ENCODE measurements at places on chromosomes 7 and 10.

DNA sequence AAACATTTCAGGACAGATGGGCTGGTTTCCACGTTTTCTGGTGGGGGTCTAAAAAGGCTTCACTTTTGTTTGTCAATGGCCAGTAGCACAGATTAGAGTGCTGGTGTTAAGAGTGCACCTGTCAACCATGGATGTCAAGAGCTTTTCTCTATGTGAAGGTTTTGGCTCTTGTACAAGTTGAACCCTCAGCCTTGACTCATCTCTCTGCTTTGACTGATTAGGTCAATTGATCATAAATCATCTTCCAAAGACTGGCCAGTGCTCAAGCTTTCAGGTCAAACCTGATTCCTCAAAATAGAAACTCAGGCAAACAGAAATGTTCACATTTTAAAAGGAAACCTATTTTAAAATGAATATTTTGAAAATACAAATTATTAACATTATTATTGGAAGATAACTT is 59.6 kb upstream of the SP4 start:
- no peak for DNase-seq

DNA sequence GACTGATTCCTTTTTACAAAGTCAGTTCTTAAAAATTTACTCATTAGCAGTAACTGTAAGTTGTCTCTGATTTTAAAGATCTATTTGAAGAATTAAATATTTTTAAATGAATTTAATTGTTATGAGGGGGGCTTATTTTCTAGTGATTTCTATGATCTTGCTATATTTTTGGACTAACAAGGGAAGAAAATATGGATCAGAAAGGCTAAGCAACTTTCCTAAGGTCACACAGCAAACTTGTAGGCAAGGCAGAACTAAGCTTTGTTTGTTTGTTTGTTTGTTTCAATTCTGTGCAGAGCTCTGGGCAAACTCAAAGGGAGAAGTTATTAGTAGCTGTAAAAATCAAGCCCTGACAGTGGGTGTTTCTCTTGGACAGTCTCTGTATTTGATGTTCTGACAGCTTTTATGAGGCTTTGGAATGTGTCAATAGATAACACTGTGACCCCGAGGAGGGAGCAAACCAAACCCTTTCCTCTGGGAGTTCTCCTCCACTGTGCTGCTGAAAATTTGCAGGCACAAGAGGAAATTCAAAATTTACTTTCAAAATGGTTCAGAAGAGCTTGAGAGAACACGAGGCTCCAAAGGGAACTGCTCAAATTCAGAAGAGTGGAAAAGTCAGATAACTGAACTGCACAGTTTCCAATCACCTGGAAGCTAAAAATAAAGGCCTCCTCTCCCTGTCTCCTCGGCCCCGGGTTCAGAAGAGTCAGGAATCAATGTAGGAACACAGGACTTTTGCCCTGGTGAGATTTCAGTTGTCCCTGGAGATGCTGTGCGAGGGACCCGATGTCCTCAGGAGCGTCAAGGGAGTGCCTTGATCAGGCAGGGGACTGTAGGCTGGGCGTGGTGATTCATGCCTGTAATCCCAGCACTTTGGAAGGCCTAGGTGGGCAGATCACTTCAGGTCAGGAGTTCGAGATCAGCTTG is 325.7 kb downstream of the GATA3 start:
- no peak for DNase-seq

- no peak for DNase-seq
Observed at GRCh38 chr10:115093286-115093775, at the start of gene ATRNL1. TSS of gene ATRNL1 (plus strand) at chr10:115093365. CDS start at chr10:115093751, 386 bp downstream.

- DNase-seq = no peak
Observed at GRCh38 chr10:130066743-130067142, 43.9 kb downstream of the C10orf143 start.

DNA sequence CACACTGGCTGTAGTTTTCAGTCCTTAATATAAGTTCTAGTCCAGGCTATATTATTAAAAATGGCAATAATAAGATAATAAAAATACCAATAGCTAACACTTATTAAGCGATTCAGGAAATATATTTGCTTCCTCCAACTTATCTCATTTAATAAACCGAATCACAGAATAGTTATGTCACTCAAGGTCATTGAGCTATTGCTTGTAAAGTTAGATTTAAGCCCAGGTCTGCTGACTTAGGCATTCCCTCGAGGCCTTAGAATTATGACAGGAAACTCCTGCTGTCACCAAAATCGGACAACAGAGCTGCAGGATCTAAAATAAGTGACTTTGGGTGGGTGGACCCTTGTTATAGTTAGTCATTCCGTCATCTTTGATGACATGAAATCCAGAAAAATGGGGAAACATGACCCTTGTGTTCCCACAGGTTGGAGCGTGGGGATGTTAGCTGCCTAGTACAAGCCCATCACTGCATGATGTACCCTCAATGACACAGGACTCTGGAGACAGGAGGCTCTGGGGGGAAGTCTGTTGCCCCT is 181.3 kb upstream of the PHYHIPL start:
- no peak for DNase-seq

DNA sequence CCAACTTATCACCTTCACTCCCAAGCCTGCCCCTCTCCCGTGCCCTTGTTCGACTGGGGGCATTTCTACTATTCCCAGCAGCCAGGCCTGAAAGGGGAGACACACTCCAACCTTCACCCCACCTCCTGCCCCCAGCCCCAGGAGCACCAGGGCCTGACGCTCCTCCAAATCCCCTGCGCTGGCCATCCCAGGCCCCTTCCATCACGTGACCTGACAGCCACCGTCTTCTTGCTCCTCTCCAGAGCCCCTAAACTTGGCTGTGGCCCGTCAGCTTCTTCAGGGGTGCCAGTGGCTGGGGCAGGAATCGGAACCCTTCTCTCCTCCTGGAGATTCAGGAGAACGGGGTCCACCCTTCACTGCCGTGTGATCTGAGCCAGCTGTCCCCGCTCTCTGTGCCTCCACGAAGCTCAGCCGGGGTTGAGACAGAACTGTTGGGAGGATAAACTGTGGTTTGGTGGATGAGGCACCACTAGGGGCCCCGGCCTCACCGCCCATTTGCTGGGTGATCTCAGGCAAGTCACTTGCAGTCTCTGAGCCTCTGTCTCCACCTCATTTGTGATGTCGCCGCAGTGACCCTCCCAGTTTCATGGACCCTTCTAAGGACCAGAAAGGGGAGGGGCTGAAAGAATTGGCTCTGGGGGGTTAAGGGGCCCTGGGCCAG is 91.0 kb downstream of the MYL10 start:
- DNase-seq = no peak

GRCh38 chr10:123382491-123382890 is 228.3 kb downstream of the BUB3 start:
- DNase-seq = no peak

- no peak for DNase-seq
Observed at GRCh38 chr7:95229301-95229700, 95.0 kb downstream of the PON1 start.

- DNase-seq = peak; percentile 70
Observed at GRCh38 chr10:62585211-62585775, 211.1 kb downstream of the ZNF365 start.

- peak; percentile 54 for DNase-seq
Observed at GRCh38 chr10:43842496-43842895, 193.8 kb upstream of the ZNF32 start.

GRCh38 chr10:5467634-5468255 is 31.6 kb downstream of the CALML5 start:
- no peak for DNase-seq

DNA sequence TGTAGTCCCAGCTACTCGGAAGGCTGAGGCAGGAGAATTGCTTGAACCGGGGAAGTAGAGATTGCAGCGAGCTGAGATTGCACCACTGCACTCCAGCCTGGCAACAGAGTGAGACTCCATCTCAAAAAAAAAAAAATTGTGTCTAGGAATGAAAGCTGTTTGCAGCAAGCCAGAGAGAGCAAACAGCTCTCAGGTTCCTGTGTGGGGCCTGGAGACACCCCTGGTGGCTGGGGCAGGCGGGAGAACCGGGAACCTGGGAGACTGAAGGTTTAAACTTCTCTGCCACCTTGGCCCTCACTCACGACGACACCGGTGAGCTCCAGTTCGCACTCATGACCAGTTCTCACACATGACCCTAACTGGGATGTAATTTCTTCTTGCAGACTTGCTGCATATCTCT is 13.2 kb upstream of the UNCX start:
- DNase-seq = no peak

GRCh38 chr7:24730018-24730369 is 27.3 kb downstream of the GSDME start:
- DNase-seq = no peak

DNA sequence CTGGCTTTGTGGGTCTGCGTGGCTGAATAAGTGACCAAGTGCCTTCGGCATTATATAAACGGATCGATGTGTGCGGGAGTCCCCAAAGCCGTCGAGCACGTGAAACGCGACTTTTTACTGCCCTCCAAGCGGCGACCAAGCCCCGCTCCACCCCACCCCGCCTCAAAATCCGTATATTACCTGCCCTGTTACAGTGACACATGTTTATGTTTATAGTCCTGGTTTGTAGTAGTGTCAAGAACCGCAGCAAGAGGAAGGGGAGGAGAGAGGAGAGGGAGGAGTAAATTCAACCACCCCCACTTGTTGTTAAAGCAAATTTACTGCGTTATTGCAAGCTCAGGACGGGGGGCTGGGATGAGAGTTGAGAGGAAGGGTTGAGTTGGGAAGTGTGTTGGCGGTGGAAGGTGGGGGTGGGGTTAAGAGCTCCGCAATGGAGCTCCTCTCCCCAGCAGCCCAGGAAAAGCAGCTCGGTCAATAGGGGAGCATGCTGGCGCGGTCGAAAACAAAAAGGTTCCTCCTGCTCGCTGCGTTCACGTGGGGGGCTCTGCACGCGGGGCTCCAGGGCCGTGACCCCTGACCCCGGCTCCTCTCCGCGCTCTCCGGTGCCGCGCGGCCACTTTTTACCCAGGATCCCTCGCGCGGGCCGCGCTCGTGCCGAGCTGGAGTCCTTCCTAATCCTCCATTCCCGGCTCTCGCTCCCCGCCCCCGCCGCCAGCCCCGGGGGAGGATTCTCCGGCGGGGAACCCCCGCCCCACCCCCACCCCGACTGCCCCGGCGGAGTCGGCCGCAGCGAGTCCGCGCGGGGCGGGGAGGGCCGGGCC is at the start of gene SKIDA1:
Gene SKIDA1 (minus strand): TSS at position 316 of the 821 bp plus-strand sequence. CDS start 7,860 bp downstream, outside the sequence.
- peak; percentile 88 for DNase-seq

- DNase-seq = peak; percentile 67
Observed at GRCh38 chr10:30070001-30070685, 10.8 kb upstream of the JCAD start.

DNA sequence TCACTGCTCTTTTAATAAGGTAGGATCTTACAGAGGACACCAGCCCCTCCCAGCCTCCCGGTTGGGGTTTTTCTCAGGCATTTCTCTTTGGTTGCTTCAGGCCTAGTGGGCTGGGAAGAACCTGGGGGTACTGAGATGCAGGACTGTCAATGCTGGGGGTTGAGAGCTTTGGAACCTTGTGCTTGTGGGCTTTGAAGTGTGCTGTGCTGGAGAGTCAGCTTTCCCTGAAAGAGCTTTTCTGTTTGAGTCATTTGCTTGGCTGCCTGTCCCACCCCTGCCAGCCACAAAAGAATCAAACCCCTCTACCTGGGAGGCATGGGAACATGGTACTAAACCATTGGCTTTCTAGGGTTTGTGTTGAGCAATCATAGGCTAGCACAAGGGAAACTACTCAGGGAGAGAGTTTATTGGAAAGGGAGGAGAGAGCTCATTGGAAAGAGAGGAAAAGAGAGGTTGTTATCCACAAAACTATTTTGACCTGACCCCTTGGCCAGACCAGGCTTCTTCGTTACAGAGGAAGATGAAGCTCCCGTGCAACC is 1.4 kb downstream of the SCD start:
- no peak for DNase-seq

GRCh38 chr10:123567984-123568739 is 98.0 kb upstream of the GPR26 start:
- DNase-seq = no peak

DNA sequence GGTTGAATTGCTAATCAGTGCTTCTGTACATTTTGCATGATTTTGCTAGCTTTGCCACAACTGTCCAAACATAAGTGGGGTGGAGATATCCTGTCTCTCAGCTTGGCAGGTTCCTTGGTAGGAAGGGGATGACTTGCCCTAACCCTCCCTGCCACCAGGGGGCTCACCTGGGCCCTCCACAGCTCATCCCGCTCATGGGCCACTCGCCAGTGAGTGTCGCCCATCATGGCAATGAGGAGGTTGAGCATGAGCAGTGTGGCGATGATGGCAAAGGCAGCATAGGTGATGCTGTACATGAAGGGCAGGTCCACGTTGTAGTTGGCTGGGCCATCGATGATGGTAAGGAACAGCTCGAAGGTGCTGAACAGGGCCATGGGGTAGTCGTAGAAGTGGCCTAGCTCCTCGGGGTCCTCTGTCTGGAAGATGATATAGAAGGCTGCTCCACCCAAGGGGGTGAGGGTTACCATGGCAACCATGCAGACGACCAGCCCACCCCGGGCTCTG is 12.2 kb downstream of the TRPV6 start:
- no peak for DNase-seq

GRCh38 chr7:867001-867405 is 9.4 kb upstream of the GET4 start:
- peak; percentile 82 for DNase-seq

DNA sequence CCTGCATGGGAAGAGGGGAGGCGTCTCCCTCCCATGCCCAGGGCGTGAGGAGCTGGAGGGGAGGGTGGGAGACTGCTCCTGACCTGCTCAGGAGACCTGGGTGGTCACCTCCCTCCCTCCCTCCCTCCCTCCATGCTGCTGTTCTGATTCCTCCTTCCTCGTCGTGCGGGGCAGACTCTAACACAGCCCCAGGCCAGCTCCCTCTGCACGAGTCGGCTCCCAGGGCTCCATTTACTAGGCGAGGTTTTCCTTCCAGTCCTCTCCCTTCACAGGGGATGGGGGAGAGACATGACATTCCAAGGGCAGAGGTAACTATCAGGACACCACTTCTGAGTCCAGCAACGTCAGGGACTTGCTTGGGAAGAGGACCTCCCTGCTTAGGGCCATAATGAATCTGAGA is 23.6 kb downstream of the VIPR2 start:
- DNase-seq = no peak

All from right atrium auricular region (tissue), 2 donors.